ENCODE measurements at places on chromosomes 16 and 17.

- DNase-seq, result no peak
Measured at GRCh38 chr16:12868169-12868568, 33.2 kb upstream of the SHISA9 start.

- DNase-seq, result no peak
Measured at GRCh38 chr17:30519707-30520106, 42.5 kb downstream of the GOSR1 start.

- peak; percentile 22 for DNase-seq
Measured at GRCh38 chr17:74601944-74602572, 10.0 kb upstream of the CD300LD start.

DNA sequence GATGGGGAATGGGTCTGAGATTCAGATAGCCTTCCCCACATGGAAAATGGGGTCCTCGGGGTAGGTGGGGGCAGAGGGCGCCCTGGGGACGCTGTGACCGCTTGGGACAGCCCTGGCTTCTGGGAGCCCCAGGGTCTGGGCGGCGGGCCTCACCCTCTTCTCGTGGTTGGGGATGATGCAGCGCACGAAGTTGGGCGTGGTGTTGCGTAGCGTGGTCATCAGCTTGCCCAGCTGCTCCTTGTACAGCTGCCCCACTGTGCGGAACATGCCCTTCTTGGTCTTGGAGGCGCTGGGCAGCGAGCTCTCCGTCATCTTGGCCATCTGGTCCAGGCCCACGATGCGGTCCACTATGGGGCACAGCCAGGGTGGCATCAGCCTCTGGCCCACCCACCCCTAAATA is 99.9 kb downstream of the NDE1 start:
- DNase-seq, result no peak

DNA sequence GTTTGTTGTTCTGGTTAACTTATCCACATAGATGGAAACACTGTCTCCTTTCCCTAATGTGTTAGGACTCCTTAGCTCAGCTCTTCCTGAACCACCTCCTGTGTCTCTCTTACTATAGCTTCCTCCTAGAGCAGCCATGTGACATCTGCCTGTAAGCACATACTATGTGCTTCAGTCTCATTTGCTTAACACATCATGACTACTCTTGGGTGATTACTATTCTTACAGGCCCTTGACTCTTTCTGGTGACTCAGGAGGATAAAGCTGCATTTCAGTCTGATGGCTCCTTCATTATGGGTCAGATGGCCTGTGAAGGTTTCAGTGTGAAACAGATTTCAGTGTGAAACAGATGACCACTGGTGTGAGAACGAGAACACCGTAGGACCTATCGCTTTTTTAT is 320 bp upstream of the KRTAP4-2 start:
- no peak for DNase-seq

DNA sequence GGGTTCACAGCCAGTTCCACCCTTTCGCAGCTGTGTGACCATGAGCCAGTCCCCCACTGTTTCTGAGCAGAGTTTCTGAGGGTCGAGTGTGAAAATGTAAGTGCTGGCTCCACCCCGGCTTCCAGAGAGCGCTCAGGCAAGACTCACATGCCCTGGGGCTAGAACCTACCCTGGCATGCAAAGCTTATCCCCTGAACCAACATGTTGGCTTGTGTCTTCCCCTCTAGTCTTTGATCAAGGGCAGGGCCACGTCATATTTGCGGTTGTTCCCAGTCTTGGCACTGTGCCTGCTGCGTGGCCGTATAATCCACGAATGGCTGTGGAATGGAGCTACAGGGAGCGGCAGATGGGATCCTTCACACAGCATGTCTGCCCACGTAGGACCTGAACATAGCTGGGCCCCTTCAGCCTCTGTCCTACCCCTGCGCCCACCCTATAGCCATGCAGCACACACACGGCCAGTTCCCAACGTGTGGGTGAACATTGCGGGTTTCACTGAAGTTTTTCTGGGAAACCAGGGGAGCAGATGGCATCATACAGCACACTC is 84.8 kb downstream of the MRM1 start:
- no peak for DNase-seq

DNA sequence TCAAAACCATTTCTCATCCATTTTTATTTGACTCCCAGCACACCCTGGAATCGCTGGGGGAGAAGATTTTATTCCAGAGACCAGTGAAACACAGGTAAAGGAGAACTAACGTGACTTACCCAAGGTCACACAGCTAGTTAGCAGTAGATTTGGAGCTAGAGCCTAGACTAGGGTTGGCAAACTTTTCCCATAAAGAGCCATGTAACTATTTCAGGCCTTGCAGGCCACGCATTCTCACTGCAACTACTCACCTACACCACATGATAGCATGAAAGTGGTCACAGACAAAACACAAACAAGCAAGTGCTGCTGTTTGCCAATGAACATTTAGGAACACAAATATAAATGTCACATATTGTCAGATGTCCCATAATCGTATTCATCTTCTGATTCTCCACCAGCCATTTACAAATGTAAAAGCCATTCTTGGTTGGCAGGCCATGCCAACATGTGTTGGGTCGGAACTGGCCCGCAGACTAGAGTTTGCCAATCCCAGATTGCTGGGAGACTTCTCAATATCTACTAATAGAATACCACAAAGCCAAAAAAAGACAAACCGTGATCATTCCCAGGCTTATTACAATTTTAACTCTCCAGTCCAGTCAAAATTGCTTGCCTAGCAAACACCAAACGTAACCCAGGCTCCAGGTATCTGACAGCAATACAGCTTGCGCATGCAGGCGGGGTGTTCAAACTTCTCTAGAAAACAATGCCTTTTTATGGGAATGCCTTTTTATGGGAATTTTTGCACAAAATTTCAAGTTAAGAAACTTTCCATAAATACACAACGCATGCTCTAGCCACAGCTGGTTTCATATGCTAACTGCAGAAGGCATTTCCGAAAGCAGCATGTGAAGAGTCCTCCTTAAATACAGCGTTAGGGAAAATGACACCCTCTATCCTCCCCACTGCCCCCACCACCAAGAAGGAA is 20.9 kb downstream of the ZFHX3 start:
- no peak for DNase-seq

GRCh38 chr17:80034791-80035686 is 633 bp downstream of the TBC1D16 start:
- peak; percentile 51 for DNase-seq

- DNase-seq, result no peak
Measured at GRCh38 chr17:33504571-33504970, 211.5 kb upstream of the ASIC2 start.

- DNase-seq, result no peak
Measured at GRCh38 chr16:76175718-76176117, 101.5 kb upstream of the CNTNAP4 start.

GRCh38 chr16:88468275-88469129 is 15.4 kb downstream of the ZFPM1 start:
- no peak for DNase-seq

GRCh38 chr16:85750827-85751697 is at the start of gene C16orf74:
Gene C16orf74 (minus strand): TSS chr16:85751096. CDS start chr16:85735217, 15,879 bp downstream.
- no peak for DNase-seq

- DNase-seq, result no peak
Measured at GRCh38 chr17:79624718-79625478, 14.0 kb upstream of the RBFOX3 start.

DNA sequence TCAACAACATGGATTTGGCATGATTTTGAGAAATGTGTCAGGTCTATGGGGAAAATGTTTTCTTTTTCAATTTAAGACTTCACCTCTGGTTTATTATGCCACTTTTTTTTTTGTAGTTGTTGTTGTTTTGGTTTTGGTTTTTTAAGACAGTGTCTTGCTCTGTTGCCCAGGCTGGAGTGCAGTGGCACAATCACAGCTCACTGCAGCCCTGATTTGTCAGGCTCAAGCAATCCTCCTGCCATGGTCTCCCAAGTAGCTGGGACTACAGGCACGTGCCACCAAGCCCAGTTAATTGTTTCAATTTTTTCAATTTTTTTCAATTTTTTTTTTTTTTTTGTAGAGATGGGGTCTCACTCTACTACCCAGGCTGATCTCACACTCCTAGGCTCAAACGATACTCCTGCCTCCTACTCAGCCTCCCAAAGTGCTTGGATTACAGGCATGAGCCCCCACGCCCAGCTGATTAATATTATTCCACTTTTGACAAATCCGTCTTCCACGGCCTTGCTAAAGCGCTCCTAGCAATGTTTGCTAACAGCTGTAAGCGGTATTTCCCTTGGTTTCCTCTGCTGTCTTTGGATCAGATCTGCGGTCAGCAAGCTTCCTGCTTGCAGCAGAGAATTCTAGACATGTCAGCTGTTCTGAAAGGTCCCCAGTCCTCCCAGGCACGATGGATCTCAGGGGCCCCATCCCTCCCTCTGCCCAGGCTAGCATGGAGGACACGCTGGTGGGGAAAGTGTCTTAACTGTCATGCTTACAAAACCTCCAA is 7.0 kb upstream of the MILR1 start:
- DNase-seq, result peak; percentile 39

DNA sequence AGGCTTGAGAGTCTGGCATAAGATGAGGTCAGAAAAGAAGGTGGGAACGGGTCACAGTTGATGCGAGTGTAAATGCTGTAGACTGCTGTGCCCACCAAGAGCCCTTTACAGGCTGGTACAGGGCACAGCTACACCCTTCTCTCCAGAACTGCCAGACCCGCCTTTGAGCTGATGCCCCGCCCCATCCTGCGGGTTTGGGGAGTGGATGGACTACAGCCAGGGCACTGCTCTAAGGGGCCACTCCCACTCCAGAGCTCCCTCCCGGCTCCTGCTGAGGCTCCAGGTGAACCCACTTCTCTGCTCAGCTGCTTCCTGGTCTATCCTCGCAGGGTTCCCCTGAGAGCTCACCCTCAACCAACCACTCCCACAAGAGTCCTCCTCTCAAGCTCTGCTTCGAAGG is 12.3 kb downstream of the MEIOB start:
- no peak for DNase-seq

GRCh38 chr17:58059141-58059540 is 24.1 kb upstream of the DYNLL2 start:
- no peak for DNase-seq

GRCh38 chr16:2211923-2212347 is 1.3 kb upstream of the BRICD5 start:
- no peak for DNase-seq

GRCh38 chr17:77622647-77623046 is 335.9 kb upstream of the TNRC6C start:
- no peak for DNase-seq

GRCh38 chr17:60006160-60006559 is 41.6 kb upstream of the RNFT1 start:
- no peak for DNase-seq

- no peak for DNase-seq
Measured at GRCh38 chr17:60630352-60630751, 30.4 kb downstream of the PPM1D start.

DNA sequence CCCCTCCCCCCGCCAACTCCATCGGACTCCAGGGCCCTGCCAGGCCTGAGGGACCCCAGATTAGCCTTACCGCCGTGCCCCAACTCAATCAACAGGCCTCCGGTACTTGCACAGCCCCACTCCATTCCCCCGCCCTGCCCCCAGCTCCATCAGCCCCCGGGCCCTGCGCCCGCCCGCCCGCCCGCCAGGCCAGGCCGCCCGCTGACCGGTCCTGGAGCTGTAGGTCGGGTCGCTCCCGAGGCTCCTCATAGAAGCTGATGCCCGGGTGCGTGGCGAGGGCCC is 308 bp downstream of the GTF3C1 start:
- DNase-seq, result no peak

GRCh38 chr17:79023886-79024771 is at the start of gene C1QTNF1:
Gene C1QTNF1 (plus strand): TSS chr17:79024169. CDS start chr17:79043969, 19,800 bp downstream.
- DNase-seq, result no peak

- DNase-seq, result no peak
Measured at GRCh38 chr17:1634841-1635650, 6.4 kb upstream of the SLC43A2 start.

DNA sequence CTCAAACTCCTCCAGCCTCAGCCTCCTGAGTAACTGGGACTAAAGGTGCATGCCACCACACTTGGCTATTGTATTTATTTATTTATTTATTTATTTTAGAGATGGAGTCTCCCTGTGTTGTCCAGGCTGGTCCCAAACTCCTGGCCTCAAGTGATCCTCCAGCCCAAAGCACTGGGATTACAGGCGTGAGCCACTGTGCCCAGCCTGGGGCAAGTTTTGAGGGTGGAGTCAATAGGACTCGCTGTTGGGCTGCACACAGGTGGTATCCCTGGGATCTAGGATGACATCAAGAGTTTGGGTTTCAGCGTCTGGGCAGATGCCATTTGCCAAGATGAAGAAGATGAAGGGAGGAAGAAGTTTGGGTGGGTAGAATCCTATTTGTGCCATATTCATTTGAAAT is 213.9 kb downstream of the GSG1L start:
- no peak for DNase-seq

DNA sequence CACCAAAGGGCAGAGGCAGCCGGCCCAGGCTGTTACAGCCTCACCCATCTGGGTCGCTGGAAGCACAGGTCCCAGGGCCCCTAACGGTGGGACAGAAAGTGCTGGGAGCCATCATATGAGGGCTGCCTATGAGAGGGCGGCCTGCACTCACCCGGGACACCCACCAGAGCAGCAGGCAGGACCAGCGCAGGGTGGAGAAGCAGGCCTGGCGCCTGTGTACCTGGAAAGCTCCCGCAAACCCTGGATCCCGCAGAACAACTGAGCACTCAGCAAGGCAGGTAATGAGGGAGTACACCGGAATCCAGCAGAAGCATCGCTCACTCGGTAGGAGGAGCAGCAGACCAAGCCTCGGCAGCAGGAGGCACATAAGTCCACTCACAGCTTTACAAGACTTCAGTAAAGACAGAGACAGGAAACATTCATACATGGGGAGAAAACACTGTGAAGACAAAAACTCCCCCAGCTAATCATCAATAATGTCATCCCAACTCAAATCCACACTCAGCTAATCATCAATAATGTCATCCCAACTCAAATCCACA is 31.5 kb upstream of the C16orf95 start:
- DNase-seq, result no peak

GRCh38 chr17:82324566-82325285 is 7.3 kb upstream of the CD7 start:
- no peak for DNase-seq

DNA sequence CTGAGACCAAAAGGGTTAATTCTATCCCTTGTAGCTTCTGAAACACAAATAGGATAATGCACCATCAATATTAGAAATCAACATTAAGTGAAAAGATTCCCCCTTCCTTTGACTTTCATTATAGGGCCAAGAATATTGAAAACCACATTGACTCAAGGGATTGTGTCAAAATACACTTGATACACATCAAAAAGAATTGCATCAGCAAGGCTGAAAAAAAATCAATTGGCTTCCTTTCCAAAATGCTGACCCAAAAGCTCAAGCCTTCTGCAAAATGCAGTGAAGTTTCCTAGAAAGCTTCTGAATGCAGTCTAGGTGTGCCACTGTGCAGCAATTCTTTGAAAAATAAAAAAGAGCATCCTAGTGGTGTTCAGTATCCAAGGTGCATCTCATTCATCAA is 674.4 kb downstream of the TOX3 start:
- no peak for DNase-seq

- DNase-seq, result peak; percentile 72
Measured at GRCh38 chr16:1331712-1332617, 1.5 kb upstream of the BAIAP3 start.

DNA sequence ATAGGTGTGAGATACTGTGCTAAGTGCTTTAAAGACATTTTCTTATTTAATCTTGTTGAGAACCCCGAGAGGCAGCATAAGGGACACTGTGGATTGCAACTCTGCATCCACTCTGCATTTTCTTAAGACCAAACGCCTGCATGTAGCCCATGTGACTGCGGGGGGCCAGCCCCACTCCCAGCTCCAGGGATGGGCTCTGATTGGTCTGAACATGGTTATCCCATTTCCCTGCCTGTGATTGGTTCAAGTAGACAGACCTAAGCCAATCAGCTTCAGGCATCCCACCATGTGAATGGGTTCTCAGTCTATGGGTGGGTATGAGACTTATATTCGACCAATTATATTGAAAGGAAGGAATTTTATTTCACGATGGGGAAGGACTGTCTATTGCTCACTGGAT is 33.2 kb upstream of the USP7 start:
- no peak for DNase-seq

All from CD4-positive, alpha-beta T cell treated with Interleukin-2 at 100 ng/mL for 4 hours (primary cell).